ENCODE measurements at places on chromosomes 4 and X. TPM values are rescaled to one million over a fixed set of nuclear protein-coding genes. Genes with fewer than 3 reads are reported as not detected.

The SYP gene
- polyA plus RNA-seq, result 0.79 TPM

The POLN gene
- 0.59 TPM for polyA plus RNA-seq

The CFAP47 gene
- not detected for polyA plus RNA-seq

The TMEM144 gene
- polyA plus RNA-seq, result 2.9 TPM

The FRMPD4 gene
- not detected for polyA plus RNA-seq

The PABPC5 gene
- 0.19 TPM for polyA plus RNA-seq

The GRIA2 gene
- polyA plus RNA-seq, result 0.01 TPM

The HSFX3 gene
- polyA plus RNA-seq, result not detected

The ADAM29 gene
- not detected for polyA plus RNA-seq

The CYBB gene
- 1.2 TPM for polyA plus RNA-seq

The TMSB15A gene
- polyA plus RNA-seq, result 0.36 TPM

The UTP3 gene
- 19.9 TPM for polyA plus RNA-seq

The SPANXN4 gene
- not detected for polyA plus RNA-seq

The ADRA2C gene
- polyA plus RNA-seq, result 0.61 TPM

The GATA1 gene
- polyA plus RNA-seq, result 0.09 TPM

The MYOZ2 gene
- 0.18 TPM for polyA plus RNA-seq

Data from esophagus (tissue), 2 donors.